RCC 7860 (cell line): ENCODE measurements at places on chromosomes 12 and 14.

GRCh38 chr12:63995512-63995911 is 151.0 kb downstream of the SRGAP1 start:
- DNase-seq: peak; percentile 64

- peak; percentile 14 for DNase-seq
These were observed 533.7 kb downstream of the RPS29 start for GRCh38 chr14:49052521-49052920.

DNA sequence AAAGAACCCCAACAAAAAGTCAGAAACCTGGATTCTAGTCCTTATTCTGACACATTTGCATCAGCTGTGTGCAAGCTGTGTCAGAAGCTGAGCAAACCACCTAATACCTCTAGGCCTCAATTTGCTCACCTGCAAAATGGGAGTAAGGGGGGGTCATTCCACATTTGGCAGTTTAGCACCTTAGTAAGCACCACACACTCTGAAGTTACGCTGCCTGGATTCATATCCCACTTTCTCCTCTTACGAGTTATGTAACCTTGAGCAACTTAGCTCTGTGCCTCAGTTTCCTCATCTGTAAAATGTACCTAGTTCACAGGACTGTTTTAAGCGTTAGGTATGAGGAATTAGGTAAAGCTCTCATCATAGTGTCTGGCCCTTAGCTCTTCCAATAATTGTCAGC is 218.9 kb downstream of the PPM1H start:
- no peak for DNase-seq

DNA sequence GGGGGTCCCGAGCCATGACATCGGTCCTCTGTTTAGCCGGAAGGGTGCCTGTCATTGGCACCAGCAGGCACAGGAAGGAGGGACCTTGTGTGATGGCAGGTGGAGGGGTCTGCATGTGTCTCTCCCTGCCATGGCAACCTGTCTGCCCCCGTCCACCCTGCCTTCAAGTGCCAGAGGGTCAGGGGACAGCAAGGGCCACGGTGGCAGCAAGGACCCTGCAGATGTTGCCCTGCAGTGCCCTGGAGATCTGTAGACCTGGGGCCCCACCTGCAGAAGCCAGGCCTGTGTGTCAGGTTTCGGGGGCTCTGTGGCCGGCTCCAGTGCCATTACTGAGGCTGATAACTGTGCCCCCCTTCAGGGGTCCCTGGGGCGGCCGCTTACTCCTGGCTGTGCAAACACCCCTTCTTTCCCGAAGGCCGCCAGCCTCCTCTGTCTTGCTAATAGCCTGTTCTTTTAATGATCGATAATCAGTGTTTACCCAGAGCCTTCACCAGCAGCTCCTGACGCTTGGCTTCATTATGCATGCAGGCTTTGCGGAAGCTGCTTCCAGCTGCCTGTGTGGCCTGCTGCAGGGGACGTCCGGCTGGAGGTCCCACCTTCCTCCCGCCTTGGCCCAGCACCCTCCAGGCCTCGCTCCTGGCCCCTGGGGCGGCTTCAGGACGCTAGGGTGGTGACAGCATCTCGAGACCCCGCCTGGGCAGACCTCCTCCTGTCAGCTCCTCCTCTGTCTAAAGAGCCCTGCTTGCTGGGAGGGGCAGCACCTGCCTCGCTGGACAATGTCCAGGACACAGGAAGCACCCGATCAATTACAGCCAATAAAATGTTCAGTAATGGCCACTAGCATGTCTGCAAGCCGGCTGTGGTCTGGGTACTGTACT is 153.0 kb downstream of the KIF26A start:
- no peak for DNase-seq

DNA sequence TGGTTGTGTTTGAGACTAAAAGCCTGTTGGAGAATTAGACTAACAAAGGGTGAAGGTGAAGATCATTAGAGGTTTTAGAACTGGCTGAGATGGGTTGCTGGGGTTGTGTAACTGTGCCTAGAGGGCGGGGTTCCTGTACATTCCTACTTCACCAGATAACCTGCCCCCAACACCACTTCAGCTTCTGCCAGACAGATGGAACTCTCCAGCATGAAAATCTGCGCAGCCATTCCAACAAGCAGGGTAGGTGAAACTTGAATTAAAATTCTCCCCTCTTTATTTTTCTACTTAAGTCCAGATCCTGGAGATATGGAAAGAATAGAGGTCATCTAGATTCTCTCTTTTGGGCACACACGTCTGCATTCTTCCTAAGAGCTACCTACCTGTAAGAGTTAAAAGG is 6.0 kb downstream of the FOXG1 start:
- DNase-seq: no peak

DNA sequence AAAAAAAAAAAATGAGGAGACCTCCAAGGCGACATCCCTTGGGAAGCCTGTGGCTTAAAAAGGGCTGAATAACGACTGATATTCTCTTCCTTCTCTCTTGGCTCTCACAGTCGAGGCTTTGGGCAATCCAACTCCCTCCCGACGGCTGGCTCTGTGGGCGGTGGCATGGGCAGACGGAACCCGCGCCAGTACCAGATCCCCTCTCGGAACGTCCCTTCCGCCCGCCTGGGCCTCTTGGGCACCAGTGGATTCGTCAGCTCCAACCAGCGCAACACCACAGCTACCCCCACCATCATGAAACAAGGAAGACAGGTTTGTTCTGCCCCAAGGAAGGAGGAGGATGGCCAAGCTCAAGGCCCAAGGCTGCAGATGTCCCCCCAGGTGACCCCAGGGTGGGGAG is 127.8 kb downstream of the GCH1 start:
- DNase-seq: no peak

DNA sequence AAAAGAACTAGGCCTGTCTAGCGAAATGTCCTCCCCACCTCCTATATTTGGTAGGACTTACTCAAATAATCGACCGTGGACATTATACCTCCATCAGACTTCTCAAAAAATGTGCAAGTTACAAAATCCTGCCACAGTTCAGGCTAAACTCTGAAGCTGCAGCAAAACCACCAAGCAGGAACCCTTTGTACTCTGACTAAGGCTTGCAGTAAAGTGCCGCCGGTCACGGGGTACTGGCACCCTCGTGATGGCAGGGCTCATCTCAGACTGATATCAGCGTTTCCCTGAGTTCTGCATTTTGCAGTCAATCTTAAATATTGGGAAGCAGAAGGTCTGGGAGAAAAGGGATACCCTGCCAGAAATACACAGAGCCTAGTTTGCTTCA is 17.1 kb downstream of the SLC11A2 start:
- DNase-seq: no peak

DNA sequence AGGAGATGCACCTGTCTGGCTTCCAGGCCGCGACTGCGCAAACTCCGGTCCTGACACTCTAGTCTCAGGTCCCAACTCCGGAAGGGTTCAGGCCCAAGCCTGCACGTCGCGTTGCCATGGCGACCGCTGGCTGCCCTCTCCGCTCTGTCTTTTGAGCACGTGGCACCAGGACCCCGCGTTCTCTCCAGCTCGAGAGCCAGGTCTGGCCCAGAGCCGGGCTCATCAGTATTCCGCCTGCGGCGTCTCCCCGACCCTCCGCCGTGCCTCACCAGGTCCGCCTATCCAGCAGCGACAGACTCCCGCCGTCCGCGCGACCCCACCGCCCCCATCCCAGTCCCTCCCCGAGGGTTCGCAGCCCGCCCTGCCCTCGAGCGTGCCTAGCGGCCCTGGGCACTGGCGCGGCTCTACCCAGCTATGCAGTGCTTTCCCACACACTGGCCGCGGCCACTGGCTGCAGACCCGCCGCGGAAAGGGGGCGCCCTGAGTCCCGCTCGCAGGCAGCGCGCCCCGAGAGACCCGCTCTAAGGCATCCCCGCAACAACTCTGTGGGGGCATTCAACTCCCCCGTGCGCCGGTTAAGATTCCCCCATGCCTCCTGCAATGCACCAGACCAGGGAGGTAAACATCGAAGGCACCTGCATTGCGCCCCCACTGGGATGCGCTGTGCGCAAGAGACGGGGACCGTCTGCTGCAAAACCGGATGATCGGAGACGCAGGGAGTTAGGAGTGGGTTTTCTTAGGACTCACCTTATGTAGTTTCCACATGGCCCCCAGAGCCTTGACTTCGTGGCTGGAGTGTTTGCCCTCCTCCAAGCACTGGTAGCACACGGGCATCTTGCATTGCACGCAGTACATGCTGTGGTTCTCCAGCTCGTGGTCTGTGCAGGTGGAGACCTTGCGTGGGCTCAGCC is 1.3 kb downstream of the TRIM9 start:
- DNase-seq: peak; percentile 12

- no peak for DNase-seq
These were observed 246.8 kb upstream of the DAAM1 start for GRCh38 chr14:58941629-58942028.

GRCh38 chr14:21104448-21105060 is 3.7 kb downstream of the TMEM253 start:
- DNase-seq: peak; percentile 54

DNA sequence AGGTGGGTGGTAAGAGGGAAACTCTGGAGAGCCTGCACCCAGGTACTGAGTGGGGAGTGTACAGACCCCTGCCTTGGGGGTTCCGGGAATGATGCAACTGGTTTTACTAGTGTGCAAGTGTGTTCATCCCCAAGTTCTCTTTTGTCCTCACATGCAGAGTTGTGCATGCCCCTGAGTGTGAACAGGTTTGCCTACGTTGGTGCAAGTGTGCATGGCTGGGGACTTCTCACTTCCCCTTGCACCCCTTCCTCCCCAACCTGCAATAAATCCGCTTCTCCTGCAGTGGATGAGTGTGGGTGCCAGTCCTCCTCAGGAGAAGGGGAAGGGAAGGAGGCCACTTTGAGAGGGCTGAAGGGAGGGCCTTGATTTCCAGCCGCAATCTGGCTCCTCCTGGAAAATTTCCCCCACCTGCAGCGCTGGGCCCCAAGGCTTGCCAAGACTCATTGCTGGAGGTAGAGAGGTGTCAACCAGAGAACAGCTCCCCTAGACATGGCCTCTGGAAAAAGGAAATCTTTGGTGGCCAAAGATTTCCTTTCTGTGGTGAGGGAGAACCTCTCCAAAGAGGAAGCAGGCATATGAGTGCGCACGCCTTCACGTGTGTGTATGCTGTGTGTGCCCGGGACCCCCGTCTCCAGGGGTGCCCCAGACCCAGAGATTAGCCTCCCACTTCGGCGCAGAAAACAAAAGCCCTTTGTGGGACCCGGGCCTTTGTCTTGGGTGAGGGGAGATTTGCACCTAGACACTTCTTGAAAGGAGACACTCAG is 5.5 kb downstream of the AQP2 start:
- no peak for DNase-seq

DNA sequence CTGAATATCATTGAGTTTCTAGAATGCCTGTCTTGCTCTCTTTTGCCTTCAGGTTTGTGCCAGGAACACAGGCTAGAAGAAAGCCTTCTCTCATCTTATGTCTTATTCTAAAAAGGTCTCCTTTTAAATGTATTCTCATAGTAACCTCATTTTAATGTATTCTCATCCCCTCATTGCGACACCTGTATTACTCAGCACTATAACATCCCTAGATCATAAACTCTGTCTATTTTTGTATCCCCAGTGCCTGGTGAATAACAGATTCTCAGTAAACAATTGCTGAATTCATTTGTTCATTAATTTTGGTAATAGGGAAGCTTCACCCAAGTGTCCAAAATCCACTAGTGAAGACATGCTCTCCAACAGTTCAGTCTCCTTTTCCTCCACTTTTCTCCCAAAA is 8.8 kb upstream of the LRRK2 start:
- no peak for DNase-seq

- DNase-seq: no peak
These were observed 9.5 kb downstream of the CINP start for GRCh38 chr14:102353126-102353619.

- DNase-seq: peak; percentile 30
These were observed 9.4 kb upstream of the PTGR2 start for GRCh38 chr14:73842201-73842600.

- no peak for DNase-seq
These were observed 13.7 kb downstream of the FOXJ2 start for GRCh38 chr12:8045952-8046944.

GRCh38 chr12:78559416-78559815 is 305.2 kb upstream of the SYT1 start:
- no peak for DNase-seq

DNA sequence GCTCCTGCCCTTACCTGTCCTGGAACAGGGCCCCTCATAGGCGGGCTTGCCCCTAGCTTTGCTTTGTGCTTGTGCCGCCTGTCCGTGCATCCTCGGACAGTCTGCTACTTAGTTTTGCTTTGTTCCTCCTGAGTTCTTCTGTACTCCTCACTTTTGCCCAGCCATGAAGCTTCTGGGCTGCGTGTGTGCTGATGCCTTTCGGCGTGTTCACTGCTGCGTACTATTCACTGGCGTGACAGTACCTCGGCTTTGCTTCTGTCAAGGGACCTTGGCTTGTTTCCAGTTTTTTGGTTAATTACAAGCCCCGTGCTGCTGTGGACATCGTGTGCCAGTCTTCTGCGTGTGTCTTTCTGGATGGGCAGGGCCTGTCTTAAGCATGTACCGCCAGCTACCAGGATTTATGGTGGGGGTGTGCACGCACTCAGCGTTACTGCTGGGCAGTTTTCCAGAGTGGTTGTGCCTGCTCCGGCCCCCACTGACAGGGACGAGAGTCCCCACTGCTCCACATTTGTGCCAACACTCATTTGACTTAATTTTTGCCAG is 2.5 kb downstream of the PACS2 start:
- DNase-seq: no peak

DNA sequence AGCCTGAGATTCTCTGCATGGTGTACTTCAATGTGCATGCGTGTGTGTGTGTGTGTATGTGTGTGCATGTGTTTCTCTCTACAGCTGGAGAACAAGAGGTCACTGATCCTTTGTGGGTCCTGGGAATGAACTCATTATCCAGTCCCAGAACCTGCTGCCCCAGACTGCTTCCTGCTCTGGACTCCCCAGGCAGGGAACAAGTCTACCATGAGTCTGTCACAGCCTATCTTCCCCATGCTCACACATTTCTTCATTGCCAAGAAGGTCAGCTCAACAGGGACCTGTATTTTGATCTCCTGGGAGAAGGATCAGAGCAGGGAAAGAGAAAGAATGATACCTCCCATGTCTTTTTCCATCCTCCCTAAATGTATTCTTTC is 2.9 kb upstream of the AGAP2 start:
- no peak for DNase-seq

DNA sequence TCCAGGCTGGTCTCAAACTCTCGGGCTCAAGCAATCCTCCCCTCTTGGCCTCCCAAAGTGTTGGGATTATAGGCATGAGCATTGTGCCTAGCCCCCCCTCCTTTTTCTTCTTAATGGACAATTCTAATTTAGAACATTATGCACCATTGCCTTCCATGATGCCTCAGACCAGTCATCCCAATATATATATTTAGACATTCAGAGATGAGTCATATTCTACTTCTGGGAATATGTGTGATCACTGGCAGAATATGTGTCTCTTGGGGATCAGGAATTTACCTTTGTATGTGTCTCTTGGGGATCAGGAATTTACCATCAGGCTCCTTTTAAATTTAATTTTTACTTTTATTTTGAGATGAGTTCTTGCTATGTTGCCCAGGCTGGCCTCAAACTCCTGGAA is 7.5 kb upstream of the CCDC177 start:
- DNase-seq: no peak

DNA sequence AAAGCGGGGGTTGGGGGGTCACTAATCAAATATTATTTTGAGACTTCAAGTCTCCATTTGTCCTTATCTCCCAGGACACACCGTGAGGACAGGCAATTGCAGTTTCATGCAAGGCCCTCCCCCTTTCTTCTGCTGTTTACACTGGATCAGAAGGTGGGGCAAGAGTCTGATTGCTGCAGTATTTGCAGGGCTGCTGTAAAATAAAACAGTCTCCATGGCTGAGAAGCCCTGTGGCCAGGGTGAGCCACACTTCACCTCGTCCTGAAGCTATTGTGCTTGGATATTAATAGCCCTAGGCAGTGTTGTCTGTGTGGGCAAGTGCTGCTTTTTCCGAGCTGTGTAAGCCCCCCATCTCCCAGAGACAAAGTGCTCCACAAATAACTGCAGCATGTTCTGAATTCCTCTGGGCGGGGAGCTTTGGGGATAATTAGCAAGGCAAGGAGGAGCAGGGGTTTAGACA is 187.4 kb upstream of the NTF3 start:
- DNase-seq: no peak
